ENCODE measurements at places on chromosomes 6 and 20.

DNA sequence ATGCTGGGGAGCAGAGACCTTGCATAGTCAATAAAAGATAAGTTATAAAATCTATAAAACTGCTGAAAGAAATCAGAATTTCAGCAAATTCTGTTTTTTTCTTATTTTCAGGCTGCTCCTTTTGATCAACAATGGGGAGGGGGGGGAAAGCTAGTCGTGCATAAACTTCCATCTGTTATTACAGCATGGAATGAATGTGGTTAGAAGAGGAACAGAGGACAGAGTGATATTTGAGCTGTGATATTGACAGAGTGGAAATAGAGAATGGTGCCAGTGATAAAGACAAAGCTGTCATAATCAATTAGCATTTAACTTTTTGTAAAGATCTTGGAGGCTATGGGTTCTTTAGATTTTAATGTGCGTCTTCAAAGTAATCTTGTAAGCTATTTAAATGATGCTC, 43.4 kb upstream of the QKI start:
- DNase-seq: no peak

- no peak for DNase-seq
Measured at GRCh38 chr6:42512579-42512978, 51.2 kb upstream of the UBR2 start.

GRCh38 chr6:1614448-1615150, 4.9 kb downstream of the FOXC1 start:
- DNase-seq: peak; percentile 21

- DNase-seq: no peak
Measured at GRCh38 chr6:122347280-122347679, 52.2 kb upstream of the HSF2 start.

DNA sequence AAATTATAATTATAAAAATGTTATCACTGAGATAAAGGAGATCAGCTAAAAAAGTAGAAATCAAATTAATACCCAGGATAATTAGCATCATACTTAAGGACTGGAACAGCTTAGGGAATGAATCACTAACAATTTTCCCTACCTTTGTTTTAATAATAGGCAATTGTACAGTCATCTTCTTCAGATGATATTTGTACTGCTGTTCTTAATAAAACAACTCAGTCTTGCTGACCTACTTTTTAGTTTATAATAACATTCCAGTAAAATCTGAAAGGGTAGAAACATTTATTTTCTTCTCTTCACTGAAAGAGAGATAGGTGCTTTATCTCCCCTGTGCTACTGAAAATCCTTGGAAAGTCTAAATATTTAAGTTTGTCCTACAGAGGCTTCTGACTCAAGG, 271.2 kb upstream of the THEMIS start:
- DNase-seq: peak; percentile 10

- no peak for DNase-seq
Measured at GRCh38 chr6:24720131-24720603, 1.2 kb upstream of the C6orf62 start.

GRCh38 chr6:20167601-20168000, 44.7 kb downstream of the MBOAT1 start:
- no peak for DNase-seq

DNA sequence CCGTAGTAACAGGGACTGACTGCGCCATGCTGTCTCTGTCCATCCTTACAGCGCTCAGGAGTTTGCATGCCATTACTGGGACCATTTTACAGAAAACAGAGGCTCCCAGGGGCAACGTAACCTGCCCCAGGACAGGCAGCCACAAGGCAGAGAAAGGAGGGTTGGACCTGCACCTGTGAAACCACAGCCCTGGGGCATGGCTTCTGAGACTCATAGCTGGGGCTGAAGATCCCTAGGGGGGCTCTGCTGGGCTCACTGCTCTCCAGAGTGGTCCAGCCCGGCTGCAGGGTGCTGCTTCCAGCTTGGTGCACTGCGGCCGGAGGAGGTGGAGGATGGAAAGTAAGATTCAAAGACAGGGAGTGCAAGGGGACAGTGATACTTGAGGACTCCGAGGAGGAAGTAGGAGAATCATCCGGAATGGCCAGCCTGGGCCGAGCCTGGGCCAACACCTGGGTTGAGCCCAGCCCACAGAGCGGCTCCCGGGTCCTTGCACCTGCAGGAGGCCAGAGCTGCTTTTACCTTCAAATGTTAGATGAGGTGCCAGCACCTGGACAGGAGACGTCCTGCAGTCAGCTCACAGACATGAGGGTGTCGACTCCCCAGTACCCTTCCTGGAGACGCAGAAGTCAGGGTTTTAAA, 183.2 kb downstream of the CDH4 start:
- no peak for DNase-seq

- DNase-seq: no peak
Measured at GRCh38 chr6:104173668-104174067, 686.1 kb downstream of the HACE1 start.

DNA sequence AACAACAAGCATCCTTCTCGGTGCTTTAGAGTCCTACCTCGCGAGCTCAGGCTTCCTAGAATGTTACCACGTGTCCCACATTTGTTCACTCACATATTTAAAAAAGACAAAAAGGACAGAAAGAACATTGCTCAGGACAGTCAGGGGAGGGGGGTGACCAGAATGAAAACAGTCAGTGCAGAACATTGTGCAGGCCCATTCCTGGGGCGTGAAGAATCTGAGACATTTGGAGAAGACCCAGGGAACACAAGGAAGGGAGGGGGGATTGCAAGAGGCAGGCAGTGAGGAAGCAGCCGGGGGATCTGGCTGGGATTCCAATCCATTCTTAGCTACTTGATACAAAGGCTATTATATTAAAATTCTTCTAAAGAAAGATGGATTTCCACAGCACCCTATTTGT, 270.4 kb upstream of the CITED2 start:
- no peak for DNase-seq

DNA sequence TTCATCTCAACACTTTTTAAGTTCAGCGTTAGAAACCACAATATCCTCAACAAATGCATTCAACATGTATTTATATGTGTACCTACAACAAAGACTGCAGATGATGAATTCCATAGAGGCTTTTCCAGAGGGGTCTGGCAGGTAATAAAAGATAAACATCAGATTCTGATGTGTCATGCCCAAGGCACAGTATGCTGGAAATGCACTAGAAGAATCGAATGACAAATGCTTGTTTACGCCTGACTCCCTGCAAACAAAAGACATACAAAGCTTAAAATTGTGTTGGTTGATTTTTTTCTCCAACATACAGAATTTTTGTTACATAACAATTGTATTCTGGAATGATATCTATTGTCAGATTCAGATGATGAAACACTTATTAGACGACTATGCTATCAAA, at the start of gene LGSN:
Gene LGSN (minus strand): TSS at position 45 of the 400 bp plus-strand sequence. CDS start 40 bp downstream, at position 5.
- peak; percentile 2 for DNase-seq

DNA sequence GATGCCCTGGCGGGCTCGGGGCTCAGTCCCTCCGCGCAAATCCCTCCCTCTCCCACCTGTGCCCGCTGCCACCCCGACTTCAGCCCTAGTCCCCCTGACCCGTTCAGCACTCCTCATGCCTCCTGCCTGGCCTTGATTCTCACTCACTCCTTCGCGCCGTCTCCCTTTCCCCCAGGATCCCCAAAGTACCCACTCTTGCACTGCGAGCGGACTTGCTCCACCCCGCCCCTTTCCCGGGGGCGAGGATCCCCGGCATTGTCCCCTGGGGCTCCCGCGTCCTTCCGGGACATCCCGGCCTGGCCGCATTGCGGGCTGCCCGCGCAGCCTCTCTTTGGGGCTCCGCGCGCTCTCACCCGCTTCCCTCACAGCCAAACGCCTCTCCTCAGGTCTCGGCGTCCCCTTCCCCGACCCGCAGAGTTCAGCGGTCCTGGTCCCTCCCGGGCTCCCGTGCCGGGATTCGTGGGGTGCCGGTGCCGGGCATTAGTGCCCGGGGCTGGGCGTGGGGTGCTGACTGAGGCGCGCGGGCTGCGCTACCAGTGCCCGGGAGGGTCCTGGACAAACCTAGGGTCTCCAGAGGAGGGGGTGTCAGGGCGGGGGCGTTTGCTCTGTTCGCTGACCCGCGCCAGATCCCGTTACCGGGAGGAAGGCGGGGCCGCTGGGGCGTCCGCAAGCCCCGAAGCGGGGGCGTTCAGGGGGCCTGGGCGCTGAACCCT, 45.5 kb upstream of the SUPT3H start:
- DNase-seq: no peak

GRCh38 chr6:136526196-136526930, 23.9 kb downstream of the MAP7 start:
- peak; percentile 51 for DNase-seq

DNA sequence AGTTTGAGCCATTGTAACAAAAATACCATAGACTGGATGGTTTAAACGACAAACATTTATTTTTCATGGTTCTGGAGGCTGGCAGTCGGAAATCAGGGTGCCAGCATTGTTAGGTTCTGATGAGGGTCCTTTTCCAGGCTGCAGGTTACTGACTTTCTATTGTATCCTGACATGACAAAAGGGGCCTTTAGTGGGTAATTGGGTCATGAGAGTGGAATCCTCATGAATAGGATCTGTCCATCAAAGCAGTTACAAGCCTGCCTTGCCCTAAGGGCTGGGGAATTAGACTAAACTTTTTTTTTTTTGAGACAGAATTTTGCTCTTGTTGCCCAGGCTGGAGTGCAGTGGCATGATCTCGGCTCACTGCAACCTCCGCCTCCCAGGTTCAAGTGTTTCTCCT, 347.9 kb upstream of the TSHZ2 start:
- no peak for DNase-seq
